ENCODE measurements at places on chromosomes 12 and 14.
A peak's percentile ranks its signal among the peaks of the same experiment; 100 is the strongest.

DNA sequence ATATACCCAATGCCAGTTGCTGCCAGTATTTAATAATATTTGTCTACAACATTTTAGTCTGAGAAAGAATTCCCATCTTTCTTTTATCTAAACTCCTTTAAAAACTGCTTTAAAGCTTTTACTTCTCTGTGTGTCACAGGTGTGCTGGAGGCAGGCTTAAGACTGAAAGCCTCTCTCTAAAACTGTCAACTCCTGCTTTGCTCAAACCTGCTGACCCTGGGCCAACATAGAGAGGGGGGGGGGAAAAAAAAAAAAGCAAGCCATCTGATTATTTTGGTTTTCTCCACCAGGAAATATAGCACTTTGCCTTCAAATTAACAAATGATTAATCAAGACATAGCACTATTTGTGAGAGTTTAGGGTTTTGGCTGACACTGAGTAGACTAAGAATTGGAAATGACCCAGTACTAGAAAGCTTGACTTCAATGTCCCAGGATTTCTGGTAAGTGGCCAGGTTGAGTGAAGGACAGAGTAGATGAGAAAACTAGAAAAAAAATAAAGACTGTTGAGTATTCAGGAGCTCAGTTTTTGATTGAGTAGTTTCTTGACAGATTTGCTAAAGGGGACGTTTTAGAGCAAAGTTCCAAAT is 357.0 kb upstream of the FLRT2 start:
- no peak for DNase-seq

- DNase-seq = no peak
Observed at GRCh38 chr14:25516838-25517237, 466.9 kb upstream of the STXBP6 start.

GRCh38 chr12:91215940-91216454 is 33.4 kb upstream of the DCN start:
- peak; percentile 77 for DNase-seq

DNA sequence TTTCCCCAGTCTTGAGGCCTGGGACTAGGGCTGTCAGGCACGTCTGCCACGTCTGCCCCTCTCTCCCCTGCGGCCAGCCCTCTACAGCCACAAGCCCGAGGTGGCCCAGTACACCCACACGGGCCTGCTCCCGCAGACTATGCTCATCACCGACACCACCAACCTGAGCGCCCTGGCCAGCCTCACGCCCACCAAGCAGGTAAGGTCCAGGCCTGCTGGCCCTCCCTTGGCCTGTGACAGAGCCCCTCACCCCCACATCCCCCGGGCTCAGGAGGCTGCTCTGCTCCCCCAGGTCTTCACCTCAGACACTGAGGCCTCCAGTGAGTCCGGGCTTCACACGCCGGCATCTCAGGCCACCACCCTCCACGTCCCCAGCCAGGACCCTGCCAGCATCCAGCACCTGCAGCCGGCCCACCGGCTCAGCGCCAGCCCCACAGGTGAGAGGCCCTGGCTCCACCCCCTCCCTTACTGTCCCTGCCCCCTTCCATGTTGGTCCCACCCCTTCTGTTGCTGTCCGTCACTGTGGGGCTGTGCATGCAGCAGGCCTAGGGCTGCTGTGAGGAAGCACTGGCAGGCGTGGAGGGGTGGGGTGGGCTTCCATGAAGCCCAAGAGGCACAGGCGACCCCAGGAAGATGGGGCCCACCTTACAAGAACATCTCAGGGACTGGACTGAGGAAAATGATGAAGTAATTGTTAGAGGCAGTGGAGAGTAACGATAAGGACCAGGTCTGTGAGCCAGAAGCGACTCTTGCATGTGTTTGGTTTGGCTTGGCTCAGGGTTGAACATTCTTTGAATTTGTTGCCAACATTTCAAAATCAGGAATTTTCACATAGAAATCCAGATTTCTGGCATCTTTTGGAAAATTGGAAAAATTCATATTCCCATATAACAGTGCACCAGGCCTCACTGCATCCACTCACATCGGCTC is 16.8 kb downstream of the C12orf43 start:
- peak; percentile 28 for DNase-seq

GRCh38 chr14:89667983-89668382 is 250.9 kb upstream of the FOXN3 start:
- DNase-seq = peak; percentile 86

DNA sequence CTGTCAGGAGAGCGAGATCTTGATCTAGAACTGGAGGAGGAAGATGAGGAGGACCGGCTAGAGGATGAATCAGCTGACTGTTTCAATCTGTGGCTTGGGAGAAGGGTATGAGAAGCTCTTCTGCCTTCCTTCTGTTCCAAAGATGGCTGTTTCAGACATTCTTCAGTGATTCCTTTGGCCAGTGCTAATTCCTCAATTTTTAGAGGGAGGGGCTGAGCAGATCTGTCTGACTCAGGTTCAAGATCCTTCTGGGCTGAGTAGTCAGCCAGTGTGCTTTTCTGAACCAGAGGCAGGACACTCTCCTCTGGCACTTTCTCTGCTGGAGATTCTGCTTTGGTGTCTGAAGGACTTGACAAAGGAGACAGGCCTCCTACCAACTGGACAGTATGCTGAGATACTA is 15.2 kb downstream of the ACIN1 start:
- DNase-seq = peak; percentile 49

DNA sequence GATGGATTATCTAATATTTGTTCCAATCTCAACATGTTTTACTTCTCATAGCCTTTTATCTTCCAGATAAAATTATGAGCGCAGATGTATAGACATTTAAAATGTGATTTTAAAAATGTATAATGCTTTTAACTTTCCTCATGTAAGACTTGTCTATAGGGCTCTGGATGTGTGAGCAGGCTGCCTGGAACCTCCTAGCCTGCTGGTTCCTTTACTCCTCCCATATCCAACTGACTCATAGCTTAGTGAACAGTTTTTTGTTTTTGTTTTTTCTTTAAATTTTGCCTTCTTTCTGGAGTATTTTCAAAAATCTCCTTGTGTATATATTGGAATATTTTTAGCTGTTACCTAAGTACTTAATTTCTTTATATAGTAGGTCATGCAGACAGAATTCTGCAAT is 115.4 kb downstream of the PDE3A start:
- DNase-seq = no peak

GRCh38 chr14:90607141-90607540 is 209.1 kb downstream of the TTC7B start:
- DNase-seq = no peak

Measured in fibroblast of upper back skin (primary cell).